Activated T-helper 1 cell treated with anti-CD3 and anti-CD28 coated beads, Interleukin-12 subunit alpha, Interleukin-12 subunit beta, Interleukin-2, Interleukin-4 antibody, amounts not matched to agents 30 ng/mL and 10 ng/mL and 1 ng/mL, durations not matched to agents 14 hours and 24 hours and 36 hours (primary cell): ENCODE measurements at places on chromosomes 11 and 22.

DNA sequence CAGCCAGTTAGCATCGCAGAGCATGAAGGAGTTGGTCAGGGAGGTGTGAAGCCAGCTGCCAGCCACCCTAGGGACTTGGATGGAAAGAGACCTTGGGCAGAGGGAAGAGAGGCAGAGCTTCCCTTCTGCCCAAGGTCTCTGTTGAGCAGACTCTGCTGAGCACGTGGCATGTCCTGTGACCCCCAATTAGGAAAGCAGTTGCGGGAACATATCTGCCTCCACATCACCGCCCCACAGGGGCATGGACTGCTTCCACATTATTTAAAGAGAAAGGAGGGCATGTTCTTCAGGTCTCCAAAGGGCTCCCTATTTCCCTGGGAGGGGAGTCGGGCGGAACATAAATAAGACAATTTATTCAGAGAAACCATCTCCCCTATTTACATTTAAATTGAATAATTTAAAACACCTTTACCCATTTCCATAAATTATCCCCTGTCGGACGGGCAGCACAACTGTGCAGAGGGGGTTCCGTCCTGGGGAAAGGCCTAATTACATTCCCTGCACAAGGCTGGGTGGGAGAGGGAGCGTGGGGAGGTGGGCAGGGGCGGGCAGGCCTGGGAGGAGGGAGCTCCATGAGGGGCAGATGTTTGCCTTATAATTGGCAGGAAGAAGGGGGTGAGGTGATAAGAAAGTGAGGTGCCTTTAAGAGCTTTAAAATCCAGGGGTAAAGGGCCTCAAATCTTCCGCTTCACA lies 88.8 kb upstream of the THY1 start:
- DNase-seq = no peak

DNA sequence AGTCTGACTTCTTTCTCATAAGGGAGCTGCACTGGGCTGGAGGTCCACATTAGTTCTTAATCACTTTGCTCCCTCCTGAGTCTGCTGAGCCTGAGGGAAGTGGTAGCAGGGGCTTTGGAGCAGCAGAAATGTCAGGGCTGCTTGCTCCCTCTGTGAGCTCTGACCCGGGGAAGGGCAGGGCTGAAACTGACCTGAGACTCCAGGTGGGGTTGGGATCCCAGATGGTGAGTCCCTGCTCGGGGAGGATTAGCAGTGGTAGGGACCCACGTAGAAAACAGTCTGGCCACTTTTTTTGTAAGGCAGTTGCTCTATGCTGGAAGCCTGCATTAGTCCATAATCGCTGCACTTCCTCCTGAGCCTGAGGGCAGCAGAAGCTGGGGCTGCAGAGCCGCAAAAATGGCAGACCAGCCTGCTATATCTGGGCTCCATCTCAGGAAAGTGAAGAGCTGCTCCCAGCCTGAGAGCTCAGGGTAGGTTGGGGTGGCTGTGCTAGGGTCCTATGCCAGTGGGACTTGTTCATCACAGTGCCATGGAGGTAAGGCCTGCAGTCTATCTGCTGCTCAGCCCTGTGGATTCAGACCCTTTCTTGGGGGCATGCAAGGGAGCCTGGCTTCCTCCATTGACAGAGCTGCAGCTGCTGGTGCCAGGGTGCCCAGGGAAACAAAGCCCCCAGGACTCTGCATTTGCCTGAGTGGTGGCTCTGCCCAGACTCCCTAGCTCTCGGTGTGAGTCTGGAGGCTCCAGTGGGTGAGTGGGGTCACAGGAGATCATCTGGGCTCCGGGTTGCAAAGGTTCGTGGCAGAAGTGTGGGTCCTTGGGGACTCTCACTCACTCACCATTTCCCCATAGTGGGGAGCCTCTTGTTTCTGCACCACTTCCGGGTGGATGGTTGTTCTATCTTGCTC lies 854.3 kb downstream of the LUZP2 start:
- no peak for DNase-seq

GRCh38 chr22:29936186-29936585 lies 53.2 kb downstream of the MTMR3 start:
- no peak for DNase-seq

DNA sequence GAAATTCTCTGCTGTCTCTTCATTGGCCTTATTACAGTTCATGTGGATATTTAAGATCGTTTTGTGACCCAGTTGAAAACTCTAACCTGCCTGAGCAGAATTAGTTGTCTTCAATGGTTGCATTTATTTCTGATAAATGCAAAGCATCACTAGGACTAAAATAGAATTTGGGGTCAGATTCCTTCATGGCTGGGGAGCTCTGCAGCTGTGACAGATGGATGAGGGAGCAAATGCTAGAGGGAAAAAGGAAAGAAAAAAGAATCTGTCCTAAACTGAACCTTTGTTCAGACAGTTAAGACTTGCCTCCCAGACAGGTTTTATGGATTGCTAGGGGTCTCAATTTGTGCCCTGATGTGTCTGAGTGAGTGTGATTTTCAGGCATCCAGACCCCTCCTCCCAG lies 113.0 kb downstream of the SYT9 start:
- no peak for DNase-seq

DNA sequence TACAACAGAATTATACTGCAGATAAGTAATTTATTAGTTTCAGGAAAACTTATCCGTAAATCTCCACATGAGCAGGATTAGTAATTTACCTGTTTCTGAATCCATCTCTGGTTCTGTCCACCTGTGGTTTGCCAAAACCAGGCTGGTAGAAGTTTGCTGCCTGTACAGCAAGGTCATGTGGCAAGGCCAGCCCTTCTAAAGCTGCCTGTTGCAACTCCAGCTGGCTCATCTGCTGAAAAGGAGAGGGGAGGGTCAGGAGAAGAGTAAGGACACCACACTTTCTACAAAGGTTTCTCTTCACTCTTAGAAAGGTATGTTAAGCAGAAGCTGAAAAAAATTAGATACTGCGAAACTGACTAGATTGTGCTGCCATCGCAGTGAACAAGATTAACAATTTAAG lies 42.3 kb downstream of the EIF4ENIF1 start:
- no peak for DNase-seq
